Left lung (tissue), 14 donors: ENCODE measurements at places on chromosomes 2 and 18.

DNA sequence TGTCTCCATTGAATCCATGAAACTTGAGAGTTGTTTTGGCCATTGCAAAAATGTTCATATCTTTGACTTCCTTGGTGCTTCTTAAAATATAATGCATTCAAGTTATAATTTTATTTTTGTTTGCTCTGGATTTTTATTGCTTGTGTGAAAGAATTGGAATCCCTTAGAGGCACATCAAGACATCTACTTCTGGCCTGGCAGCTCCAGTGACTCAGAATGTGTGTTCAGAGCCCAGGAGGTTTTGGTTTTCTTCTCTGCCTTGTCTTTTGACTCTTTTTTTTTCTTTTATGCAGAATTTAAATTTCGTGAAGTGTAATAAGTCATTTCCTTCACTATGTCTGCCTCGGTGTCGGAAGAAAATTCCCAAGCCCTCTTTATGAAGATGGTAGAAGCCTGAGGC is 180.2 kb downstream of the LTBP1 start:
- no peak overlapping the region for H3K4me3 ChIP-seq
- no peaks in the 10 kb centered on the region for H3K36me3 ChIP-seq
- no peak for DNase-seq
- no peak overlapping the region for H3K27ac ChIP-seq
- no peaks in the 10 kb centered on the region for H3K27me3 ChIP-seq

DNA sequence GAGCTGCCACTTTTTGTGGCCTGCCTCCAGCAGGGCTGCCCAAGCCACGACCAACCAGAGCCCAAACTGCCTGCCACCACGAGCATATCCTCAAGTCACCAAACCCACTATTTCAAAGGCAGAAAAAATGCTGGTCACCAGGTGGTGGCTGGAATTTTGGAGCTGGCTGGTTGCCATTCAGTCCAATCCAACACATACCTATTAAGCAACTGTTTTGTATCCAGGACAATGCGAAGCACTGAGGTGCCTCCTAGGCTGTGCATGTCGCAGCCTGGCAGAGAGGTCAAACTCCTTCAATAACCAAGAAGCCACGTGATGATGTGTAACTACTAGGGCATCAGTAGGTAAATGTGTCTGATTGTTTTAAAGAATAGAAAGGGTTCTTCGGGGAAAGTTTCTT is 108.3 kb upstream of the PPP1CB start:
- no peaks in the 10 kb centered on the region for H3K36me3 ChIP-seq
- peaks cover 6% of the 10 kb centered on the region for H3K4me1 ChIP-seq
- DNase-seq, result no peak
- no peak overlapping the region for H3K27ac ChIP-seq

- no peaks in the 10 kb centered on the region for H3K36me3 ChIP-seq
- no peaks in the 10 kb centered on the region for H3K27me3 ChIP-seq
- no peaks in the 10 kb centered on the region for H3K4me1 ChIP-seq
- H3K27ac ChIP-seq, result no peak overlapping the region
- DNase-seq, result no peak
Measured at GRCh38 chr2:235774153-235774870, 280.5 kb downstream of the AGAP1 start.

GRCh38 chr2:110116033-110116710 is 550 bp upstream of the MALL start:
- no peaks in the 10 kb centered on the region for H3K36me3 ChIP-seq
- H3K27ac ChIP-seq, result peak overlapping the region; percentile 67
- H3K4me3 ChIP-seq, result peak overlapping the region; percentile 42
- no peak for DNase-seq

GRCh38 chr18:26777351-26778053 is 88.0 kb downstream of the AQP4 start:
- no peaks in the 10 kb centered on the region for H3K4me1 ChIP-seq
- DNase-seq, result no peak
- no peaks in the 10 kb centered on the region for H3K27me3 ChIP-seq
- no peak overlapping the region for H3K4me3 ChIP-seq

DNA sequence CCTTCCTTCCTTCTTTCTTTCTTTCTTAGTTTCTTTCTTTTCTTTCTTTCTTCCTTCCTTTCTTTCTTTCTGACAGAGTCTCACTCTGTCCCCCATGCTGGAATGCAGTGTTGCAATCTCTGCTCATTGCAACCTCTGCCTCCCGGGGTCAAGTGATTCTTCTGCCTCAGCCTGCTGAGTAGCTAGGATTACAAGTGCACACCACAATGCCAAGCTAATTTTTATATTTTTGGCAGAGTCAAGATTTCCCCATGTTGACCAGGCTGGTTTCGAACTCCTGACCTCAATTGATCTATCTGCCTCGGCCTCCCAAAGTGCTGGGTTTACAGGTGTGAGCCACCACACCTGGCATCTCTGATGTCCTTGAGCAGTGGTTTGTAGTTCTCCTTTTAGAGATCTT is 48.5 kb downstream of the IL1R2 start:
- H3K4me1 ChIP-seq, result peaks cover 5% of the 10 kb centered on the region
- H3K27me3 ChIP-seq, result no peaks in the 10 kb centered on the region
- no peak for DNase-seq
- H3K4me3 ChIP-seq, result no peak overlapping the region
- no peaks in the 10 kb centered on the region for H3K36me3 ChIP-seq

- no peak overlapping the region for H3K27ac ChIP-seq
- no peak overlapping the region for H3K4me3 ChIP-seq
- no peaks in the 10 kb centered on the region for H3K27me3 ChIP-seq
- no peak for DNase-seq
- H3K4me1 ChIP-seq, result no peaks in the 10 kb centered on the region
Measured at GRCh38 chr18:26992926-26993325, 127.4 kb upstream of the AQP4 start.

- no peaks in the 10 kb centered on the region for H3K36me3 ChIP-seq
- no peak for DNase-seq
- no peak overlapping the region for H3K4me3 ChIP-seq
- H3K27ac ChIP-seq, result no peak overlapping the region
- no peaks in the 10 kb centered on the region for H3K27me3 ChIP-seq
Measured at GRCh38 chr2:83602753-83603152, 856.3 kb downstream of the SUCLG1 start.

DNA sequence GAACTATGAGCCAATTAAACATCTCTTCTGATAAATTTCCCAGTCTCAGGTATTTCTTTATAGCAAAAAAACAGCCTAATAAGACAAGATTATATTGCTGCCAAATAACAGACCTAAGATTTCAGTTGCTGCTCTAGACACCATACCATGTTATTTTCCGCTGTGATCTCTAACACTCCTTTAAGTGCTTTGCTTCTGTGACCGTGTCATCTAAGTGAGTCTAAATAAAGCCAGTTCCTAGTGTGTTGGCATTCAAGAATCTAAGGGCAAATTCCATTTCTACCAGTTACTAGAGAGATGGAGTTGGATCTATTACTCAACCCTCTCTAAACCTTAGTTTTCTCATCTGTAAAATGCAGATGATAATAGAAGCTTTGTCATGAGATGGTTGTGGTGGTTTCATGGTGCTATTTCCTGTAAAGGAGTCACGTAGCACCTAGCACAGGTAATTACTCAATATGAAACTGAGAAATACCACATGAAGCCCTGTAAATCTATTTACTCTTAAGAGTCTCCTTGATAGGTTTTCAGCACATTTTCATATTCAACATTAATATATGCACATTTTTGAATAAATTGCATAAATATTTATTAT is 40.5 kb downstream of the SPHKAP start:
- H3K27ac ChIP-seq, result no peak overlapping the region
- DNase-seq, result no peak
- no peaks in the 10 kb centered on the region for H3K4me1 ChIP-seq
- no peak overlapping the region for H3K4me3 ChIP-seq
- no peaks in the 10 kb centered on the region for H3K27me3 ChIP-seq
- no peaks in the 10 kb centered on the region for H3K36me3 ChIP-seq

DNA sequence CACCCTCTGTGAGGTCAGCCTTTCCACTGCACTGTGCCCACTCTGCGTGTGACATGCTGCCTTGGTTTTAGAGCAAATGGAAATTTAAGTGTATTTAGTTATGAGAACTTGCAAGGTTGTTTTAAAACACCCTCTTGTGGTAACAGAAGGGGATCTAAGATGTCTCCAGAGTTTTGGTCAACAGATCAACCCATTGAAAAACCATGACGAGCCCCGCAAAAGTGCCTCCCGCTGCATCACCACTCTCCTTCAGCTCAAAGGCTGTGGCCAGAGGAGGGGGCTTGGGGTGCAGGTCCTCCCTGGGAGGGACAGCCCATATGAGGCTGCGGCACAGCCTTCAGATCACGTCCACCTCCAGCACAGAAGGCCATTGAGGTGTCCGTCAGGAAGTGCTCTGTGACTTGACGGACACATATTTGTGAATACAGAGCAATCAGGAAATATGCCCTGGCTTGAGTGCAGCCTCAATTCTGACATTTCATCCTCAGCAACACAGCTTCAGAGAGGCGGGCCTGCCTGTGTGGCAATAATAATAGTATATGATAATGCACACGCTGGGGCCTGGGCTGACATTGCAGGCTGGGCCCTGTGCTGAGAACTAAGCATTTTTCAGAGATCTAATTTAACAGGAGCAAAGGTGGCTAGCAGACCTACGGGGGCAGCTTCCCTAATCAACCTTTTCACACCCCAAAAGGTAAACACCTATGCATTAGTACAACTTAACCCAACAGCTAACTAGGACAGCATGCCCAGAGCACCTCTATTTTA is 213.9 kb downstream of the ANAPC1 start:
- no peak overlapping the region for H3K4me3 ChIP-seq
- no peak overlapping the region for H3K27ac ChIP-seq
- DNase-seq, result no peak
- H3K4me1 ChIP-seq, result peaks cover 23% of the 10 kb centered on the region
- H3K27me3 ChIP-seq, result no peaks in the 10 kb centered on the region

GRCh38 chr2:7819850-7820249 is 862.0 kb upstream of the ID2 start:
- no peak overlapping the region for H3K27ac ChIP-seq
- DNase-seq, result no peak
- no peak overlapping the region for H3K4me3 ChIP-seq

DNA sequence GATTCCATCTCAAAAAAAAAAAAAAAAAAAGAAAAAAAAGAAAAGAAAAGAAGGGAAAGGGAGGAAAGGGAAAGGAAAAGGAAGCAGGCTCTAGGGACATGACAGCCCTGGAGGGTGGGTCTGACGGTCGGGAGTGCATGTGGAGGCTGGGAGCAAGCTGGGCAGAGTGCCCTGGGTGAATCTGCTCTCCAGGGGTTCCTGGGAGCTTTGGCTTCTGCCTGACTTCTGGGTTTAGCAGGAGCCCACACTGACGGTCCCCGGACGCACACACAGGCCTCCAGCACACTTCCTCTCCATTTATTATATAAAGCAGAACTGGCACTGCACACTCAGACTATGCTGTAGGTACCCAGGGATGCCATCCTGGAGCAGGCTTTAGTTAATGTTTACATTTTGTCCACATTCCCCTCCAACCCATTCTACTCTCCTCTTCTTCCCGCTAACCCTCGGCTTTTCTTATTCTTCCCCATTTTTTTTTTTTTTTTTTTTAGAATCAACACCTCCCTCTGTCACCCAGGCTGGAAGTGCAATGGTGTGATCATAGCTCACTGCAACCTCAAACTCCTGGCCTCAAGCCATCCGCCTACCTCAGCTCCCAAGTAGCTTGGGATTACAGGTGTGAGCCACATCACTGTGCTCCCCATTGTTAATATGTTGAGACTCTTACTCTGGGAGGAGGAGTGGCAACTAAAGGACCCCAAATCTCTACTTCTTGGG is 151.1 kb upstream of the SLC1A4 start:
- H3K4me3 ChIP-seq, result no peak overlapping the region
- H3K27me3 ChIP-seq, result no peaks in the 10 kb centered on the region
- no peak overlapping the region for H3K27ac ChIP-seq
- peaks cover 55% of the 10 kb centered on the region for H3K4me1 ChIP-seq
- DNase-seq, result peak; percentile 83

GRCh38 chr2:187577310-187577709 is 23.1 kb upstream of the TFPI start:
- DNase-seq, result no peak
- peaks cover 6% of the 10 kb centered on the region for H3K4me1 ChIP-seq
- H3K36me3 ChIP-seq, result no peaks in the 10 kb centered on the region
- no peak overlapping the region for H3K4me3 ChIP-seq
- H3K27me3 ChIP-seq, result no peaks in the 10 kb centered on the region
- H3K27ac ChIP-seq, result no peak overlapping the region

DNA sequence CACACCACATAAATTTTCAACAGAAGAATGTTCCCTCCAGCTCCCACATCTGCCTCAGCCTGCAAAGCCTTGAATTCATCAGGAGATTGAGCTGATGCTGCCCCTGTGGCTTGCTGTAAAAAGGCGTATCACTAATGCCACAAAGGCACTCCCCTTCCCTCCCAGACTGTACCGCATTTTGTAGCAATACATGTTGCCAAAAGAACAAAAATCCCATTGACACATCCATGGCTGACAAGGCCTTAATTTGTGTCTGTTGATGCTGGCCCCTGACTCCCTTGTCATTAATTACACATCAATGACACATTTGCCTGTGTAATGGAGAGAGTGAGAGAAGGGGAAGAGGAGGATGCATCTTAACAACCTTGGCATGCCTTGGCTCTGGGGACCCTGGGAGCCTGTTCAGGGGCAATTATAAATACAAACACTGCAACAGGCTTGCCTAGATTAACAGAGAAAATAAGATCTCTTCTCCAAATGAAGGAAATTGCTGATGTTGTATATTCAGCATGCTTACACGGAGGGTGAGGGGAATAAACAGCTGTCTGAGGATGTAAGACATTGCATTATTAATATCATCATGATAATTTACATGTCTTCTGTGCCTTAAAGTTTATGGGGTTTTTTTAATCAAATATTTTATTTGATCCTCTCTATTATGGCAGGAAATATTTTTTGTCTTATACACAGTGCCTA is 264.0 kb downstream of the SUCLG1 start:
- H3K36me3 ChIP-seq, result no peaks in the 10 kb centered on the region
- H3K27me3 ChIP-seq, result no peaks in the 10 kb centered on the region
- no peak overlapping the region for H3K4me3 ChIP-seq
- H3K4me1 ChIP-seq, result no peaks in the 10 kb centered on the region
